Activated naive CD4-positive, alpha-beta T cell treated with anti-CD3 and anti-CD28 coated beads, Interleukin-2, amount 50 U/mL, for 72 hours (primary cell): ENCODE measurements at places on chromosomes 3 and 15. TPM values are rescaled to one million over a fixed set of nuclear protein-coding genes. Genes with fewer than 3 reads are reported as not detected.

DNA sequence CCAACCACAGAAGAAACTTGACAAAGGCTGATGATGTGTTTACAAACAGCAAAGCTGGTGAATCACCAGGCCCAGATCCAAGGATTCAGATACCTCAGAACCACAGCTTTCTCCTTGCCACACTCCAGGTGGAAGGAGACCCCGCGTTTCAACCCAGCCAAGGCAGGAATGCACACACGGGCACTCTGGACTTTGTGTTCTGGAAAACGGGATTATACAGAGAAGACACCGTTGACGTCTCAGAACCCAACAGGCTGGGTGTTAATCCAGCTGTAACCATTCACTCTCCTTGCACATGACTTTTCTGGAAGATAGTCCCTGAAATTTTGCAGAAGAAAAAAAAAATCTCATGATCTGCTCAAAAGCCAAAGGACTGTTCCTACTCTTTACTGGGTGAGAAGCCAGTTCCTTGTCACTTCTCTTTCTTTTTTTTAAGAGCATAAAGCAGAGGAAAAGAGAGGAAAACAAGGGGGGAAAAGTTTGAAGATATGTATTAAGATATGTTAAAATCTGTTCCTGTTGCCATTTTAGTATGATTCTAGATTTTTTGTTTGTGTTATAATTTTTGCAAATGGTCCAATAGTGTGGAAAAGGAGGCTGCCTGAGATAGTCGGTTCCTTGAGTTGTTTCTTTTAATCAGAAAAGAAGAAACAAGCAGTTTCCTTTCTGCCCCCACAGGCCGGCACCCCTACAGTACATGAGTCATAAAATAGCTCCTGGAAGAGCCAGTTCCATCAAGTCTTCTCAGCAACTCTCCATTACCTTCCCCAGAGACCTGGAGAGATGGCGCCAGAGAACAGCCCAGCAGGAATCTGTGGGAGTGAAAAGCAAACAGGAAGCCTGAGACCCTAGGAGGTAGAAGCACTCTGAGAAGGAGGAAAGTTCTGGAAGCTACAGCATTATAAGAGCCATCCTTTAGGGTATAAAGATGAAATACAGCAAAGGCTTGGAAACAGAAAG is 73.1 kb downstream of the RORA start:
- DNase-seq: no peak

Gene CRYGS
- total RNA-seq: 3.1 TPM

DNA sequence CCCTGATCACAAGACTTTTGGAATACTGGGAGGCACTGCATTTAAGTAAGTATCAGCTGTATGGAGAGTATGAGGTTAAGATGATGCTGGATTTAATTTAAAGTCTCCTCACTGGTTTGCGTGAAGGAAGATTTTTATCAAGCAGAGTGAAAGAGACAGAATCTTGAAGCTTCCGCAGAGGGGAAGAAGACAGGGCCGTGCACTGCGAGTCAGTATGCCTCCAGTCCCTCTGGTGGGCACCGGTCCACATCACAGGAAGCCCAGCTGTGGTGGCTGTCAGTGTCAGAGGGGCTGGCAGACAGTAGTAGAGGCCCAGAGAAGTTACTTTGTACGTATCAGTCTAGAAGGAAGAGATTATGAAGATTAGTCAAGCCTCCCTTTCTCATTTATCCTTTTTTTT is 379.0 kb upstream of the TPRG1 start:
- DNase-seq: no peak

- DNase-seq: no peak
Observed at GRCh38 chr15:88400591-88401250, 66.5 kb downstream of the MRPL46 start.

Gene NECTIN3
- total RNA-seq: 5.9 TPM

DNA sequence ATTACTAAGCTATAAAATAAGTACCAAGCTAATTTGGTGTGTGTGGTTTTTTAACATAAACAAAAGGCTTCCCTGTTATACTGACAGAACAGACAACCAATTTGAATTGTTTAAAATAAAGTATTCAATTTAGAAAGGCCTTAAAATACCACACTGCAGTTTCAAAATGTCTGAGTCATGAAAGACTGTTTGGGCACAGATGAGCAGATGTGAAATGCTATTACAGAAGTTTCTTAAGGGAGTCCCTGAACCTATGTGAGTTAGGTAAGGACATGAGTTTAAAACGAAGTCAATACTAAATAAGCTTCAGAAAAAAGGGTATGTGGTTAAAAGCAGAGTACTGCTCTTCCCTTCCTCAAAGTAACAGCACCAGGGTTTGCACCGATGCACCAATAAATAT is 69.7 kb upstream of the SETMAR start:
- no peak for DNase-seq

DNA sequence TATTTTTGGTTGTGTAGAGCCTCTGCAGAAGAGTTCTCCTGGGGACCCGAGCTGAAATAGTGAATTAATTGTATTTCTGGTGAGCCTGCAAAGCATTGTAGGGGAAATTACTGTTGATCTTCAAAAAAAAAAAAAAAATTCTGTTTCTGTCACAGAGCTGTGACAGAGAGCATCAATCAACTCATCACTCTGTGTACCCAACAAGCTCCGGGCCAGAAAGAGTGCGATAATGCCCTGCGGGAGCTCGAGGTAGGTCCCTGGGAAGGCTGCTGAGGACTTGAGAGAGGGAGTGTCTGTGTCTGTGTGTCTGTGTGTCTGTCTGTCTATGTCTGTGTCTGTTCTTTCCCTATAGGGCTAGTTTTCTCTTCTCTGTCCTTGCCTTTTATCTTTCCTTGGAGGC is 294.4 kb upstream of the TPM1 start:
- no peak for DNase-seq

DNA sequence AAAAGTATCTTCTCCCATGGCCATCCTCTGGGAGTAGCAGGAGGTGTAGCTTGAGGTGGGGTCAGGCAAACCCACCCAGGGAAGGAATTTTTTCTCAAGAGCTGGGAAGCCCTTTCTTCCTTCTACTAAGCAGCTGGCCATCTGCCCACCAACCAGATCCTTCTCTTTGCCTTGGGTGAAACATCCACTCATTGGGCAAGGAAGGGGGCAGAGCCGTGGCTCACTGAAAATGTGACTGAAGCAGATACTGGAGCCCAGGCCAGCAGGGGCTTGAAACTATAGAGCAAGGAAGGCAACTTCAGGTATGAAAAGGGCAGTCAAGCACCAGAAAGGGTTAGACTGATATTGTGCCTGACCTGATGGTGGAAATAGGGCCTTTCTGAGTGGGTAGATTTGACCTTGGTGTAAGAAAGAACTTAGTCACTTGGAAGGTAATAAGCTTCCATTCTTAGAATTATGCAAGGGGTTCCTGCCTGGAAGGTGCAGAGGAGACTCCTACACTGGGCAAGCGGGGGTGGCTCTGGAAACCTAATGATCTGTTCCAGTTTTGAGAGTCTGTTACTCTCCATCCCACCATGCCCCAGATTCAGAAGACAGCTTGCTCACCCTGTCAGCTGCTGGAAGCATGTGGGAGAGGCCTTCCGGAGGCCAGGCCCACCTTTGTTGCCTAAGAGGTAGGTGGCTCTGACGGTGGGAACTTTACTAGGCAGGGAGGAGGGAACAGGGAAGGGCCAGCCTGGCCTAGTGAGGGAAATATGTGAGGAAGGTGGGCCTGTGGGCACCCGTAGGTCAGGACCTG is 22.0 kb upstream of the PLA2G4E start:
- no peak for DNase-seq

GRCh38 chr3:134437211-134437752 is 48.5 kb downstream of the ANAPC13 start:
- no peak for DNase-seq

GRCh38 chr3:133574260-133574881 is 885 bp downstream of the CDV3 start:
- peak; percentile 82 for DNase-seq

DNA sequence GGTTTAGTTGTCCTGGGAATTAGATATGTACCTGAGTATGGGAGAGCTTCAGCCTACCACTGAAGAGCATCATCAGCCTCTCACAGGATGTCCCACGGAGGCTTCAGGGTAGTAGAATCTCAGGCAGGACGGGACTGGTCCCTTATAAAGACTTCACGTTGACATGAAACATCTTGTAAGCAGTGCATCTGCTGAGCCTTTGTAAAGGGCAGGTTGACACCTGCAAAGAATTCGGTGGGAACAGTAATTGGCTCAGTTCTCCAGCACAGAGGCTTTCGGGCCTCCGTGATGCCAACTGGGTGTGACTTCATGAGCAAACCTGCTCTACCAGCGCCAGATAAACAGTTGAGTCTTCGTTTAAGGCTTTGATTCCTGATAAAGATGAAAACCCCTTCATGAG is 26.9 kb upstream of the AVEN start:
- no peak for DNase-seq

Gene FNDC3B
- total RNA-seq: 9.2 TPM

Gene SCN11A
- total RNA-seq: 0.21 TPM

- no peak for DNase-seq
Observed at GRCh38 chr3:89441141-89441540, 333.7 kb downstream of the EPHA3 start.

DNA sequence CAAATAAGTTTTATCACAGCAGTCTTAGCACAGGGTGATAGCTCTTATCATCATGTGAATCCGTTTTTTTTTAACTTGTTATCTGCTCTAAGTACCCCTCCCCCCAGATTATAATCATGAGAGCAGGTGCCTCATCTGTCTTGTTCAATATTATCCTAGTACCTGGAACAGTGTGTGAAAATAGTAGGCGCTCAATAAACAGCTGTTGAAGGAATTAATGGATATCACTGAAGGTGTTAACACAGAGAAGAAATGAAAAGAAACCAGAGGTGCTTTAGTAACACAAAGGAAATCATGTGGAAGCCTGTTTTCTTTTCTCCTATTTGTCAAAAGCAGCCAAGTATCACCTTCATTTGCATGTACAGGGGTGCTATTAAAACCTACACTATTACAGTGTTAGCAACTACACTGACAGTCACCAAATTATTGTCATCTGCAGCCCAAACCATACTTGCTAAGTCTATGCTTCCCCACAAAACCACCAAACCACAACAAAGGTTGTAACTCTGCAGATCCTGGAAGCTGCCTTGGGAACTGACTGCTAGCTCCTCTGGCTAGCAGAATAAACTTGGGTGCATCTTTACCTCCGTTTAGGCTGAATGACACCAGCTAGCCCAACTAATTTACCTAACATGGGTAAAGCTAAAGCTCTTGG is 2.9 kb downstream of the XPC start:
- DNase-seq: no peak

GRCh38 chr3:101119535-101119934 is 126.3 kb upstream of the ABI3BP start:
- no peak for DNase-seq

DNA sequence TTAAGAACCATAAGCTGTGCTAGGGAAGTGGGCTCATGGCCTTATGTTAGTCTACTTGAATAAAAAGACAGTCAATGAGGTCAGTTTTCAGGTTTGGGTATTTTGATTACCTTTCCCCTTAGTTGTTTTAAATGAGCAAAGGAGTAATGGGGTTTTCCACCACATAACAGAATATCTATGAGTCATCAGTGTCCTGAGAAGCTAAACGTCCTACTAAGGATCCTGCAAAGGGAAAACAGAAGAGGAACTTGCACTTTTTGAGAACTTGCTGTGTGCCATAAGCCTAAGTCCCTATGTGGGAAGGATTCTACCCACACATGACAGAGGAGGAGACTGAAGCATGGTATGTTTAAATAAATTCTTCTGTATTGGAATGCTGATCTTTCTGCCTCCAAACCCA is 292.8 kb upstream of the TMC3 start:
- no peak for DNase-seq
